ENCODE measurements at places on chromosomes 11 and 22. TPM values are rescaled to one million over a fixed set of nuclear protein-coding genes. Genes with fewer than 3 reads are reported as not detected.

GRCh38 chr22:39240831-39241793 is 3.7 kb downstream of the PDGFB start:
- peak; percentile 80 for DNase-seq

DNA sequence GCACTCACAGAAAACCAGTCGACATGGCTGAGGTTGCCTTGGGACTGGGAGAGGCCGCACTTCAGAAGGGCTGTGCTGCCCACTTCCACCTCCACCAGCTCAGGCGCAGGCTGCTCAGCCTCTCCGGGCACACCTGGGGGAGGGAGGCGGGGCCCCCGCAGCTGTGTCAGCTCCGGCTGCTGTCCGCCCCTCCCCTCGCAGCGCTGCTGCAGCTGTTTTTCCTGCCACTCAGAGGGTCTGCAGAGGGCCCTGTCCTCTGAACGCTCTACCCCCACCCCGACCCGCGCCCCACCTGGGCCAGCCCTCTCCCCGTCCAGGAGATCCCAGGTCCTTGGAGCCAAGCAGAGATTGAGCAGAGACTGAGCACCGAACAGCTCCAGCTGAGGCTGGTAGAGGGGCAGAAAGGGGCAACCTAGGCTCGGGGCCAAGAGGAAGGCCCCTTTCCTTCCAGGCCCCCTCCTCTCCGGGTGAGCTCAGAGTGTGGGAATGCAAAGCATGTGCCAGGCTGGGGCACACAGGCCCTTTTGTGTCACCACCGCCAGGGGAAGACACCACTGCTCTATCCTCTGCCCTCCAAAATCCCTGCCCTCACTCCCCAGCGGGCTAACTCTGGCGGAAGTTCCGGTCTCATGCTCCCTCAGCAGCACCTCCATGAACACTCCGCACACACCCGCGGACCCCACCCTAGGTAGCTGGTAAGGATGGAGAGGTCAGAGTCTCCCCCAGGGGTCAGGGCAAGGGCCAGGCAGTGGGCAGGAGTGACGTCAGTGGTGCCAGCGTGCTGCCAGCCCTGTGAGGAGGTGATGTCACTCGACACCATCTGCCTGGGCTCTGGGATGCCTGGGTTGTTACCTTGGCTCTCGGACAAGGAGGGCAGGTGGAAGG is 1.6 kb downstream of the MCAM start:
- no peak for DNase-seq

DNA sequence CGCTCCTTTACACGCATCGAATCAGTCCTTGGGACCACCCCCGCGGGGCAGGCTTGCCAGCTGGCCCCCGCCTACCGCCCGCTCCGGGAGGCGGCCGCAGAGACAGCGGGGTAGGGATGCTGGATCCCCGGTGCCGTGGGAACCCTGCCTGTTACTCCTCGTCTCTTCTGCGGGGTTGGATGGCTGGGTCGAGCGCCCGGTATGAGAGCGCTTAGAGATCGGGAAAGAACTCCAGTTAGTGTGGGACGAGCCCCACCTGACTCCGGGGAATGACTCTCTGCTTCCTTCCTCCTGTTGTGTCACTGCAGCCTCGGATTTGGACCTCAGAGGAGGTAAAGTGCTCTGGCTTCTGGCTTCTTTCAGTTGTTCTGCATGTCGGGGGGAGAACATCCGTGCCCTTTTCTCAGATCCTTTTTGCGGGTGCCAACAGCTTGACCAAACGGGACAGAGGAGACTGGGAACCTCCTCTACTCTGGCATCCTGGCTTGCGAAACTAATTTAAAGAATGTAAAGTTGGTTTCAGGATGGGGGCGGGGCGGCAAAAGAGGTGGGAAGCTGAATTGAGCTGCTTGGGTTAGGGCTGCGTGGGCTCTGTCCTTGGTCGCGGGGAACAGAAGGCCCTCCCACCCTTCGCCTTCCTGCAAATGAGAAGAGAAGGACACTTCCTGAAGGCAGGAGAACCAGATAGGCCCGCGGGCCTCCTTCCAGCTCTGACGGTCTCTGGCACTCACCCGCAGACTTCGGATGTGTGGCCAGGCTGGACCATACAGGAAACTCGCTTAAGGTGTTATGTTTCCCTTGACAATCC is 938 bp downstream of the LAYN start:
- no peak for DNase-seq

DNA sequence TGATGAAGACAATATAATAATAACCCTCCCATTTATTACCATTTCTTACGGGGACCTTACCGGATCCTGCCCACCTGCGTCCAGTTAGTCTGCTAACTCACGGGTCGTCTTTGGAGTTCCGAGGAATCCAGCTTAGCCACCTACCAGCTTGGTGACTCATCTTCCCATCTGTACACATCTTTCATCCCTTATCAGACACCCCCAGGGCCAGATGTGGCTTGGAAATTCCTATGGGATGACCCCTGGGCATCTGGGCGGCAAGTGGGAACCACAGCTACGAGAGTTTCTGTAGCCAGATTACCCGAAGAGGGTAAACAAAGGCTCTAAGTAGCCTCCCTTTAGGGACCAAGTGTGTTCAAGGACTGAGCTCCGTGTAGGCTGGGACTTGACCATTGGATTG is 12.8 kb upstream of the PRR5 start:
- no peak for DNase-seq

DNA sequence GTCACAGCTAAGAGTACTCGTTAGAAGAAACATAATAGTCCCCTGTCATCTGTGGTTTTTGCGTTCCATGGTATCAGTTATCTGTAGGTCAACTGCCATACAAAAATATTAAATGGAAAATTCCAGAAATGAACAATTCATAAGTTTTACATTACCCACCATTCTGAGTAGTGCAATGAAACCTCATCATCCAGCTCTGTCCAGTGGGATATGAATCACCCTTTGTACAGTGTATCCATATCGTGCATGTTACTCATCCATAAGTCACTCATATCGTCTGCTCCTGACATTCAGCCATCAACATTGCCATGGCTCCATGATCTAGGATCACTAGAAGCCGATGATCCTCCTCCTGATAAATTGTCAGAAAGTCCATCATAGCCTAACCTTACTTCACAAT is 174.9 kb upstream of the C11orf87 start:
- DNase-seq: no peak

DNA sequence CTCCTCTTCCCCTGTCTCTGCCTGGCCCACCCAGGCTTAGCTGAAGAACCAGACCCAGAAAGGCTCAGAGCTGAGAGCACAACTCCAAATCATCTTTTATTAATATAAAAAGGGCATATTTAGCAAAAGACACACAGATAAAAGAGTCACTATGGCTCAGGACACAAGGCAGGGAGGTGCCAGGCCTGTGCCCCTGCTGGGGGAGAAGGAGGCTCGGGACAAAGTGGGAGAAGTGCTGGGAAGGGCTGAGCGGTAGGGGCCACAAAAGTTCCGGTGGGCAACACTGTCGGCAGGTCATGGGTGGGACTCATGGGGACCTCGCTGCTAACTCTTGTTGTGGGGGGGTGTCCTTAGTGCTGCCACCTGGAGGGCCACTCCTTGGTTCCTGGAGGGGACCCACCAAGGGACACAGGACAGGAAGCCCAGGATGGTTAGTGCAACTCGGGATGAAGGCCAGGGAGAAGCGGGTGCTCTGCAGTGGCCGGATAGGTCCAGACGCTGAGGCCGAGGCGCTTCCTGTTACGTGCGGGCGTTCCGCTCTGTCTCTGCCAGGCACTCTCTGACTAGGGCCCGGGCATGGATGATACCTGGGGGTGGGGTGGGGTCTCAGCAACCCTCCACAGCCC is 1.4 kb upstream of the PITPNM1 start:
- DNase-seq: no peak

DNA sequence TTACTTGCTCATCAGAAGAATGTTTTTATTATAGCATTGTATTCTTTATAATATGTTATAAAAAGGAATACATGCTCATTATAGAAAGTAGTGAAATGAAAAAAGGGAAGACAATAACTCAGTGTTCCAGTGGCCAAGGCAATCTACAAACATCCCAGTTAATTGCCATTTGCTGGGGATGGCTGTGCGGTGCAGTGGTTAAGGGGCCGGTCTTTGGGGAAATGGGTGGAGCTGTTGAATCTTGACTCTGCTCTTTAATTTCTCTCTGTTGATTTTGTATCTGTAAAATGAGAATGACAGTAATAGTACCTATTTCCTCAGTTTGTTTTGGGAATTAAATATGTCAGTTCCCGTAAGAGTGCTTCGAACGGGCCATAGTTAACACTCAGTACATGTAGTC is 212.7 kb upstream of the TBCEL start:
- no peak for DNase-seq

DNA sequence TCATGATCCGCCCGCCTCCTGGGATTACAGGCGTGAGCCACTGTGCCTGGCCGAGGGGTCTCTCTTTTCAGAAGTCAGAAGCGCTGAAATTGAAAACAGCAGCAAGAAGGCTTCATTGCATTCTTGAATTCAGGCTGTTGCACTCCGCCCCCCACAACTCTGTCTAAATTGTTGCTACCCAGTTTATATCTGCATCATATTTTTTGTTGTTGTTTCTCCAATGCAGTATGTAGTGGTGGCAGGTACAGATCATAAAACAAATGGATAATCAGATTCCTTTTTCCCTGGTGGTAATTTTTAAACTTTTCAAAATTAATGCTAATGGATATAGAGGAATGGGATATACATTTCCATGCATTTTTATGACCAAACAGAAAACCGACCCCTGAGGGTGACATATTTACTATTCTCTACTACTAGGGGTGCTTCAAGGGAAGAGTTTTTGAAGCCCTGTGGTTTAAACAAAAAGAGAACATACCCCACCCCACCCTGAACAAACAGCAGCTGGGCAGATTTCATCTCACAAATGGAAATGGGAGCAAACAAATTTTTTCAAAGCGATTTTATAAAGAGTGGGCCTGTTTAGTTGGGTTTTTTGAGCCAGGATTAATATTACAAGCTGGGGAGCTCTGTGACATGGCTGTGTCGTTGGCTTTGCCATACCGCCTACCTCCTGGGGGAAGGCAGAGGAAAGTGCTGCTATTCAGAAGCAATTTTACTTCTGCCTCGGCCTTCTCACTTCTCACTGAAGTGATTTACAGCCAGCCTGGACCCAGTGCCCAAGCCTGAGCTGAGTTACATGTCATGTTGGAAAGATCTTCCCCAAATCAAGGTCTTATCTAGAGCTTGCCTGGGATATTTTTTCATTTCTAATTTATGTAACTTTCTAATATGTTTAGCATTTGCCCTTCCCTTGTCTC is 16.0 kb upstream of the TMA7B start:
- no peak for DNase-seq

DNA sequence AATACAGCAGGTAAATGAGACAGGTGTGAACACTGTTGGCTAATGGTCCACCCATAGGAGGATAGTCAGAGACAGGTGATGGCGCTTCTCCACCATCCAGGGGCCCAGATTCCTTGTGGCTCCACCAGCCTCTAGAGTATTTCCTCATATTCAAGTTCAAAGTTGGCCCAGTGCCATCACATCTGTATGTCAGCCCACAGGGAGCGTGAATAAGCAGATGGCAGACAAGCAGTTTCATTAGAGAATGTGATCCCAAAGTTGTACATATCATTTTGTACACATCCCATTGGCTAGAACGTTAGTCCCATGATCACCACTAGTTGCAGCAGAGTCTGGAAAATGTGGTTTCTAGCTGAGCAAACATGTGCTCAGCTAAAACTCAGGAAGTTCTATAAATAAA is 11.0 kb upstream of the CWF19L2 start:
- no peak for DNase-seq

The APOL3 gene
- 98.2 TPM for total RNA-seq

The OR51B4 gene
- not detected for total RNA-seq

The MRTFA gene
- 81.4 TPM for total RNA-seq

The GSTT2B gene
- total RNA-seq: not detected

The C11orf87 gene
- total RNA-seq: not detected

The MICALL1 gene
- total RNA-seq: 24.5 TPM

The RAB39A gene
- total RNA-seq: 1.0 TPM

All from Peyer's patch (tissue), 4 donors.